ENCODE measurements at places on chromosomes 12 and 14.

- no peak for DNase-seq
Measured at GRCh38 chr14:79652513-79653307, 558.6 kb downstream of the DIO2 start.

DNA sequence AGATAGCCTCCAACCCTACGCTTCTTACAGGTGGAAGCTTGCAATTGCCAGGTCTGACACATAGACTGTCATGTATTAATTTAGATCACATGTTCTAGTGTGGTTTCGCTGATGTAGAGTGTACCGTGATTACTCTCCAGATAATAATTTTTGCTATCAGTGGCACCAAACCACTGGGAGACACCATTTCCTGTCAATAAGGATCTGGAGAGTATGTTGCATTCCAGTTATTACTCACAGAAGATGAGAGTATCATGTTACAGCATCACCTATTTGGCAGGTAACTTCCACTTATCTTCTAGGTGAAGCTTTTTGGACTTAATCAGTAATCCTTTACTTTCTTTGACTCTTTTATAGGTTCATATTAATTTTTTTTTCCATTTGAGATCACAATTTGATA is 147.2 kb downstream of the HELB start:
- DNase-seq = no peak

- DNase-seq = no peak
Measured at GRCh38 chr14:37051153-37051552, 121.3 kb downstream of the SLC25A21 start.

DNA sequence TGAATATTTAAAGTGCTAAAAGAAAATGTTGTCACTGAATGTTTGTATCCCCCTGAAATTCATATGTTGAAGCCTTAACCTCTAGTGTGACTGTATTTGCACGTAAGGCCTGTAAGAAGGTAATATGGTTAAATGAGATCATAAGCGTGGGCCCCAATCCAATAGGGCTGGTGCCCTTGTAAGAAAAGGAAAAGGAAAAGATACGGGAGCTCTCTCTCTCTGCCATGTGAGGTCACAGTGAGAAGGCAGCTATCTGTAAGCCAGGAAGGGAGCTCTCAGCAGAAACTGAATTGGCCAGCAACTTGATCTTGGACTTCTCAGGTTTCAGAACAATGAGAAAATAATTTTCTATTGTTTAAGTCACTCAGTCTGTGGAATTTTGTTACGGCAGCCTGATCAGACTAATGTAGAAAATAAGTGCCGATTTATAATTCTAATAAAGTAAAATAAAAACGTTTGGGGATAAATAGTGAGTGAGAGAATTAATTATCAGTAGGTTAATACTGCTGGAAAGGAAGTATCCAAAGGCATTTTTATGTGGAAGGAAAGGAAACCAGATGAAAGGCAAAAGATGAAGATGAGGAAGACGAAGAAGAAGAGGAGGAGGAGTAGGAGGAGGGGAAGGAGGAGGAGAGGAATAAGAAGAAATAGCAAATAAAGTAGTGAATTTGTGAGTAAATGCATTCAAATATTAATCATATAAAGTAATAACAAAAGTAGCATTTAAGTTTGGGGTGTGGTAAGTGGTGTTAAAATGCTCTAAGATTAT is 188.5 kb upstream of the KRR1 start:
- DNase-seq = no peak
